Hematopoietic multipotent progenitor cell treated with erythropoietin and hydrocortisone succinate and interleukin-3 and kit ligand, for 15 days (in vitro differentiated cells): ENCODE measurements at places on chromosomes 5 and 9.

DNA sequence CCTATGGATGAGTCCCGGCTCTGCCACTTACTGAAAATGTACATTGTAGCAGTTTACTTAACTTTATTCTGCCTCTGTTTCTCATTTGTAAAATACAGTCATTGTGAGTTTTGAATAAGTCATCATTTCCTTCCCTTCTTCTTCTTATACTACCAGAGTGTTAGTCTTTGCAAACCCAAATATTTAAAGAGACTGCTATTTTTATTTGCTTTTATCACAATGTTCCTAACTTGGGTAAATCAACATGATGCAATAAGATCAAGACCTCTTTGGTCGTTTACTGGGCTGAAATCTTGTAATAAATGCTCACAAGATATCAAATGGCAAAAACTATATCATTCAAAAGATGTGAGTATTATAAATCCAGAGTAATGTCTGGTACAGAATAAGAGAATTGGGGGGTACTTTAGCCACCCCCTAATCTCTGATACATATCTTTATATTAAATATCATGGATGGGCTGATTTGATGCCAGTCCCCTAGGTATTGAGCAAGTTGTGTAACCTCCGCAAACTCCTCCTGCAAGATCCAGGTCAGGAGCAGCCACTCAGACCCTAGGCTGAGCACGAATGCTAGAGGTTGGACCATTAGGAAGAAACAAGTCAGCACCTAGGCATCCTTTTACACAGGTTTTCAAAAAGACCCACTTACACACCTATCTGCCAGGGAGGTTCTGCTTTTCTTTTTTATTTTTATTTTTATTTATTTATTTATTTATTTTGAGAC, 13.3 kb upstream of the GLDC start:
- no peak for DNase-seq

- no peak for DNase-seq
Observed at GRCh38 chr5:175288048-175288621, 155.8 kb downstream of the DRD1 start.

DNA sequence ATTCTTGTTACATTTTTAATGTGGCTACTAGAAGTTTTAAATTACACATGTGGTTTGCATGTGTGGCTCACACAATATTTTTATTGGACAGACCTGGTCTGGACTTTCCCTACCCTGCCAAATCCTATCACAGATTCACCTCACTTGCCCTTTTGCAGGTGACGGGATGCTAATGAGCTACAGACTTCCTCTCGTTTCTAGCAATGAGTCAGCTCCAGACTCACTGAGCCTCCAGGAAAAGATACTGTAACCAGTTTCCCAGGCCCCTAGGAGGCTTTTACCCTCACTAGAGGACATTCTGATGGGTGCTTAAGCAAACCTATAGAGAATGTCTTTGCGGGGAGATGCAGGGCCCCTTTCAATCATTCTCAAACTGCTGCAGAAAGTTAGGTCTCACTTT, 135.4 kb downstream of the WDR41 start:
- no peak for DNase-seq

DNA sequence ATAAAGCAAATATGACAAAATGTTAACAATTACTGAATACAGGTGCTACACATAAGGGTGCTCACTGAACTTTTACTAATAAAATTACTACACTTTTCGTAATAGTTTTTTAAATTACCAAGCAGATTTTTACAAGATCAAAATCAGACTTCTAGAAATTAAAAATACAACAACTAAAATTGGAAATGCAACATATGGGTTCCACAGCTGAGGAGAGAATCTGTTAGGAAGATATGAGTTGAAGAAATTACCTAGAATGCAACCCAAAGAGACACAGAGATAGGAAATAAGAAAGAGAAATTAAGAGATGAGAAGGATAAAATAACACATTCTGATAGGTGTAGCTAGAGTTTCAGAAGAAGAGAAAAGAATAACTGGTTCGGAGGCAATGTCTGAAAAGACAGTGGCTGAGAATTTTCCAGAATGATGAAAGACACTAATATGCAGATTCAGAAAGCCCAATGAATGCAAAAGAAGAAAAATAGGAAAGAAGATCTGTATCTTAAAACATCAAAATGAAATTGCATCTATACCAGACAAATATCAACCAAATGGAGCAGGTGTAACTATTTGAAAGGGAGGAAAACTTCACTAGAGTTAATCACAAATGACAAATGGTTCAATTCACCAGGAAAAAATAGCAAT, 95.8 kb downstream of the MAPKAP1 start:
- DNase-seq = no peak

GRCh38 chr5:19713740-19714139, 274.3 kb downstream of the CDH18 start:
- DNase-seq = no peak

- DNase-seq = no peak
Observed at GRCh38 chr5:137960141-137960540, 70.9 kb downstream of the PKD2L2 start.

DNA sequence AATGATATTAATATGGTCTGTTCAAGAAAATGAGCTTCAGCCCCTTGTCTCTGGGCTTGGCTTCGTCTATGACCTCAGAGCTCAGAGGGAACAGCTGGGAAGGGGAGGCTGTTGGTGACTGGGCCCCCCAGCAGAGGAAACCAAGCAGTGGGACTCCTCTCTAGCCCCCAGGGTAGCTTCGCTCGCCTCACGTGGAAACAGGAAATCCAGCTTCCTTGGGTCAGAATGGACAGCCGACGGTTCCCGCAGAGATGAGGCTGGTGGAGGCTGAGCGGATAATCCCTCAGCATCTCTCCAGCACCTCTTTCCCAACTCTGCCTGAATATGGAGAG, 37.2 kb upstream of the ICE1 start:
- DNase-seq = no peak

DNA sequence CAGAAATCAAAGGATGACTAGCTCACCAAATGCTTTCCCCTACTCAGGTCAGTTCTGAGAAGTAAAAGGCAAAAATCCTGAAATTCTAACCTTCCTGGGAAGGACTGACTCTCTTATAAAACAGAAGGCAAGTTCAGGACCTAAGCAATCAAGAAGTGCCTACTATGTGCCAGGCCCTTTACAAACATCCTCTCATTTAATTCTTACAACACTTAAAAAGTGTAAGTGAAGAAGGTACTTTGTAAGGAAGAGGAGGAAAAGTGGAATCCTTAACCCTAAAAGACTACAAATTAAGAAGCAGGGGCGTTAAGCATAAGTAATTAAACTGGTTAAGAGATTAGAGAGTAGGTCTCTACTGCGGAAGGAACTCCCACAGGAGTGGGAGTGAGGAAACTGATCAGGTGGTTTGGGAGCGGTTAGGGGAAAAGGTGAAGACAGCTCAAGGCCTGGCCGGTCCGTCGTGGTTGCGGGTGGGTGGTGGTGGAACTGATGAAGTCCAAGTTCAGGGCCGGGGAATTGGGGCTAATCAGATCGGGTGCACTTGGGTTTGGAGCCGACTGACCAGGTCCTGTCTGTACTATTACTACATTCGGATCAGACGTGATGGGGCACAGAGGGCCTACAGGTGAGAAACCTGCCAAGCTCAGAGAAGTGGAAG, 839 bp downstream of the MED27 start:
- peak; percentile 7 for DNase-seq
